Midbrain (tissue), 1 donor: ENCODE measurements at places on chromosomes 5 and 9.

GRCh38 chr5:52989781-52990527 is 802 bp downstream of the ITGA2 start:
- peak; percentile 75 for DNase-seq

GRCh38 chr5:55600497-55601203 is 65.9 kb upstream of the PLPP1 start:
- DNase-seq: peak; percentile 42

GRCh38 chr5:93092349-93093105 is 488.5 kb downstream of the NR2F1-AS1 start:
- DNase-seq: peak; percentile 10

DNA sequence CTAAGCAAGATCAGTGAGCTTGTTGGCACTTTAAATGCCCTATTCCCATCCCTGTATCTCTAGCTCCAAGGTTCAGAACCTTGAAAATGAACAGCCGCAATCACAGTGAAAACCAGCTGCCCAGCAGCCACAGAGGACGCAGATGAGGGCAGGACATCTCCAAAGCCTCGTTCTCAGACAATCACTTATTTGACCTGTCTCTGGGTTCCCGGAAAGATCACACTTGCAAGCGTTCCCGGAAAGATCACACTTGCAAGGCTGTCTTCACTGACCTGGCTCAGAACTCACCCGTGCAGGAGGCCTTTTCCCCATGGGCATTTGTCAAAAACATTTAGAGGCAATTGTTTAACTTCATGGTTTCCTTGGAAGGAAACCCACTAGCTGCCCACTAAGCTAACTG is 25.7 kb downstream of the IPPK start:
- DNase-seq: no peak

- no peak for DNase-seq
Measured at GRCh38 chr5:42982107-42982622, 58.0 kb downstream of the ANXA2R start.

DNA sequence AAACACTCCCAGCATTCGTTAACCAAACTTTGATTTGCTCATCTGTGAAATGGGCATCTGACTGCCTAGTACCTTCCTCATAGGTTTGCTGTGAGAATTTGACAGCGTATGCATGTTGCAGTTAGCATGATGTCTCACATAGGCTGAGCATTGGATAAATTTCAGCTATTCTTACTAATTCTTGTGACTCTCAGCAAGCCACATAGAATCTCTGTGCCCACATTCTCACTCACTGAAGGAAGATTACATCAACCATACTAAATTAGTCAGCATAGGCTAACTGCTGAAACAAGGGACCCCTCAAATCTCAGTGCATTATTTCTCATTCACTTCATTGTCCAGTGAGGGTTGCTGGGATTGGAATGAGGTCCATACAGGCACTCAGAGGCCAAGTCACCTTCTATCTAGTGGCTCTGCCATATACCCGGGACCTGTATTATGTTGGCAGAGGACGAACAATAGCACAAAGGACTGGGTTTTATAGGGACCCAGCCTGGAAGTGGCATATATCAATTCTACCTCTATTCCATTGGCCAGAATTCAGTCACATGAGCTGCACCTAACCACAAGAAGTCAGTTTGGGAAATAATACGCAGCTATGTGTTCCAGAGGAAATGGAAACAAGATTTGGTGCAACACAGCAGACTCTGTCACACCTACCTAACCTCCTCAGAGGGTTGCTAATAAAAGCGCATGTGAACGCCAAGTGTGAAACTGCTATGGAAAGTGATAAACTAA is 4.2 kb upstream of the PTGER4 start:
- DNase-seq: no peak

GRCh38 chr9:131578731-131579504 is 33.6 kb downstream of the PRRT1B start:
- DNase-seq: peak; percentile 29

- DNase-seq: no peak
Measured at GRCh38 chr5:57067597-57067924, 106.3 kb upstream of the GPBP1 start.

- no peak for DNase-seq
Measured at GRCh38 chr5:109388407-109388806, 21.4 kb downstream of the PJA2 start.
